ENCODE measurements at places on chromosomes 2 and 18. TPM values are rescaled to one million over a fixed set of nuclear protein-coding genes. Genes with fewer than 3 reads are reported as not detected.

Gene OTOS
- 0.46 TPM for polyA plus RNA-seq

Gene C1QL2
- polyA plus RNA-seq: not detected

DNA sequence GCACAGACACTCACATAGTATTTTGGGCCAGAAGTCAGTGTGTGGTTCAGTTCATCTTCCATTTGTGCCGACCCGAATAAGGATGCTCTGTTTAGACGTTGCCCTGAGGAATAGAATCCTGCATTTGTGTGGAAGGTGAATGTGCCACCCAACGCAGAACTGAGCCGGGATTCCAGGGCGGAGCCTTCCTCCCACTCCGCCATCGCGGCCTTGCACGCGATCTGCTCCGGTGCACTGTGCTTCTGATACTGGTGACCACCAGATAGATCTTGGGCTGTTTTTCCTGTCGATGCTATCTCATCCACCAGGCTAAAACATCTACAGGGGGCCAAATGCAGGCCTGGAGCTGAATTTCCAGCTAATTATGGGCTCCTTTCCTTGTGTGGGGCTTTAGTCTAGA, 29.6 kb upstream of the SNTG2 start:
- DNase-seq: no peak

DNA sequence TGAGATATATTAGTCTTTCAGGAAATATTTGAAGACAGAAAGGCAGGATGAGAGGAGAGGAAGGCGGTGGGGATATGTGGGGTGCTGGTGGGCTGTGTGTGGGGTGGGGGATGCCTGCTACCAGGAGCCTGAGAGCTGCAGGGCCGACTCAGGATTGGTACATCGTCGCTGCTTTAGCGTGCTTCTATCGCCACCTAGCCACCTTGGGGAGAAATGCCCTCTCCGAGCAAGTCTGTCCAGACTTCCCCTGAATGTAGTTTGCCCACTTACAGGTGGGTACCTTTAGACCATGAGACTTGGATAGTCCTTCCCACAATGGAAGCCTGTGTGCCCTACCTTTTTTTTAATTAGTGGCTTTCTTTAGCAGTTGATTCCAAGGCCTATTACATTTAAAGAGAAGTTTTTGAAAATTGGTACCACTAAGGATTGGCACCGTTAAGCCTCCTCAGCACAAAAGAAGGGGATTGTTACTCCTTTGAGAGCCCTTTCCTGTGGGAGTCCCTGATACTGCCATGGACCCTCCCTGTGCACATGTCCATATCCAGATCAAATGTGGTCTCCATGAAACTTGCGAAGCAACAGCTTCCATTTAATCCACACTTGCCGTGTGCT, 114.1 kb upstream of the NDUFV2 start:
- no peak for DNase-seq
